Activated CD4-positive, alpha-beta T cell treated with anti-CD3 and anti-CD28 coated beads, Interleukin-2, amount 50 U/mL, for 24 hours (primary cell): ENCODE measurements at places on chromosomes 2 and 18.

- no peak for DNase-seq
These were observed 359 bp downstream of the FRZB start for GRCh38 chr2:182866095-182866460.

- DNase-seq = peak; percentile 19
These were observed 42.0 kb upstream of the EDAR start for GRCh38 chr2:109030870-109031475.

GRCh38 chr2:239400596-239401066, at the start of gene HDAC4:
HDAC4 (minus strand) TSS chr2:239401020; CDS start chr2:239352699, 48,321 bp downstream.
- no peak for DNase-seq

DNA sequence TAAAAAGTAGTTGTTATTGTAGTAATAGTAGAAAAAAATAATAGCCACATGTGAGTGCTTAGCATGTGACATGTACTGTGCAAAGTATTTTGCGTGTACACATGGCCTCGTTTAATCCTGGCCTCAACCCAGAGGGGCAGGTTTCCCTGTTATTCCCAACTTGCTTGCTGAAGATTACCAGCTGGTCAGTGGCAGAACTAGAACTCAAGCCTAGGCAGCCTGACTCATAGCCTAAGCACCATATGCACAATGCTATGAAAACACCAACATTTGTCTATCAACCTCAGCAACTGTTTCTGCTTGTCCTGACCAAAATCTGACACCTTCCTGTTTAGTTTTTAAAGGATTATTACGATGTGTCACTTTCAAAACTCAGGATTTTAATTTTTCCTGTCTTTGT, 234.9 kb upstream of the SMAD7 start:
- DNase-seq = no peak

GRCh38 chr2:70962885-70963878, 15.2 kb upstream of the ANKRD53 start:
- no peak for DNase-seq

DNA sequence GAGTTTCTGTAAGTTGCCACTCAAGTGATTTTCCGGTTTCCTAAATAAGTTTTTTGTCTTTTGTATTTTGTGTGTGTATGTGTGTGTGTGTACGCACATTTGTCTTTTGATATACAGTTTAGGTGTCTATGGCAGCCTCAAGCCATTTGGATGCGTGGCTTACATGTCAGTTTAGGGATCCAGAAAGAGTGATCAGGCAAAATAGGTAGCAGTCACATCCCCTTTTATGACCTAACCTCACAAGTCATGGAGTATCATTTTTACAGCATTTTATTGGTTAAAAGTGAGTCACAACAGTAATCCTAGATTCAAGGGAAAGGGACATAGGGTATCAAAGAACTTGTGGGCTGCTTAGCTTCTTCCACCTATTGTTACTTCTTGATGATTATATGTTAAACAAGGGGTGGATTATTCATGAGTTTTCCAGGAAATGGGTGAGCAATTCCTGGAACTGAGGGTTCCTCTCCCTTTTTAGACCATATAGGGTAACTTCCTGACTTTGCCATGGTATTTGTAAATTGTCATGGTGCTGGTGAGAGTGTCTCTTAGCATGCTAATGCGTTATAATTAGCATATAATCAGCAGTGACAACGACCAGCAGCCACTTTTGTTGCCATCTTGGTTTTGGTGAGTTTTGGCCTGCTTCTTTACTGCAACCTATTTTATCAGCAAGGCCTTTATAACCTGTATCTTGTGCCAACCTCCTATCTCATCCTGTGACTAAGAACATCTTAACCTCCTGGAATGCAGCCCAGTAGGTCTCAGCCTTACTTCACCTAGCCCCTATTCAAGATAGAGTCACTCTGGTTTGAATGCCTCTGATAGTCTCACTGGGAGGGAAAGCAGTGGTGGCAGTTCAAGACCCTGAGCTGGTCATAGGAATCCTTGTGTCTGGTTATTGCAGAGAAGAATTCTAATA, 8.6 kb upstream of the SOCS6 start:
- DNase-seq = no peak

GRCh38 chr2:191863988-191864387, 17.1 kb upstream of the CAVIN2 start:
- DNase-seq = no peak

- DNase-seq = no peak
These were observed 13.1 kb downstream of the NEB start for GRCh38 chr2:151721161-151721560.

DNA sequence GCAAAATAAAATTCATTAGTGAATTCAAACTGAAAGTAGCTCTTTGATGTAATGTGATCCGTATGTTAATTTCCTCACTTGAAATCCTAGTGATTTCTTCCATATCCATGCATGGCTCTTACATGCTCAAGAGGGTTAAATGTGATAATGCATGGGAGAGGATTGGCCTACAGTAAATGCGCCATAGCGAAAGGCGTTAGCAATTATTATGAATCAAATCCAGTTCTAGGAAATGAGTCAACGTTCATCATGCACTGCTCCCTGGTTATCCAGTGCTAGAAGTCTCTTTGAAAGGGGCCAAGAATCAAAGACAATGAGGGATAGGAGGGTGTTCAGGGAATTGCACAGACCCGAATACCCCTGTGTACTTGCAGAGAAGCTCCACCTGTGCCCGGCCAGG, 101.4 kb upstream of the RASGRP3 start:
- DNase-seq = no peak
